ENCODE measurements at places on chromosomes 6 and 20.
A peak's percentile ranks its signal among the peaks of the same experiment; 100 is the strongest.

DNA sequence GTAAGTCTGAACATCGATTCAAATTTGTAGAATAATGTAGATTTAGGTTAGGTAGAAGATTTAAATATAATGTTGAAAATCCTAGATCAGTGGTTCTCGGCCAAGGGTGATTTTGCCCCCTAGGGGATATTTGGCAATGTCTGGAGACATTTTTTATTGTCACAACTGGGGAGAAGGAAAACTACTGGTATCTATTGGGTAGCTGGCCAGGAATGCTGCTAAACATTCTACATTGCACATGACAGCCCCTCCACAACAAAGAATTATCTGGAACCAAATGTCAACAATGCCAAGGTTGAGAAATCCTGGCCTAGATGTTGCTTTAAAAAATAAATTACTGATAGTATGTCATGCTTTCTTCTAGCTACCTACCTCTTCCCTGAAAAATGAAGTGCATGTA lies 76.1 kb downstream of the HIVEP2 start:
- DNase-seq: no peak

DNA sequence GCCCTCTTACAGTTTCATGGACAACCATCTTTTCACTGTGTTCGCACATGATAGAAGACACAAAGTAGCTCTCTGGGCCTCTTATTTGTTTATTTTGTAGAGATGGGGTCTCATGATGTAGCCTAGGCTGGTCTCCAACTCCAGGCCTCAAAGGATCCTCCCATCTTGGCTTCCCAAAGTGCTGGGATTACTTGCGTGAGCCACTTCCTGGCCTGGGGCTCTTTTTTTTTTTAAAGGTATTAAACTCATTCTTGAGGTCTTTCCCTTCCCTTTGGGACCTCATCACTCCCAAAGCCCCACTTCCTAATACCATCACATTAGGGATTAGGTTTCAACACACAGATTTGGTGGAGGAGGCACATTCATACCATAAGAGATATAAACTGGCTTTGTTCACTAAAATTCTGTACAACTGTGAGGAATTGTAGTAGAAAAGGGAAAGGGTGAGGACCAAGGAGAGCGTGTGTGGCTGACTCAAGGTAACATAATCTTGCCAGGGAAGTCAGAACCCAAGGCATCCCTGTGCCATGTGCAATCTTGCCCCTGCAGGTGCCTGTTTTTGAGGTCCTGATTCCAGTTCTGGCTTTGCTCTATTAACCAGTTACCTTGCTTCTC lies 45.5 kb downstream of the EIF2S2 start:
- DNase-seq: no peak

DNA sequence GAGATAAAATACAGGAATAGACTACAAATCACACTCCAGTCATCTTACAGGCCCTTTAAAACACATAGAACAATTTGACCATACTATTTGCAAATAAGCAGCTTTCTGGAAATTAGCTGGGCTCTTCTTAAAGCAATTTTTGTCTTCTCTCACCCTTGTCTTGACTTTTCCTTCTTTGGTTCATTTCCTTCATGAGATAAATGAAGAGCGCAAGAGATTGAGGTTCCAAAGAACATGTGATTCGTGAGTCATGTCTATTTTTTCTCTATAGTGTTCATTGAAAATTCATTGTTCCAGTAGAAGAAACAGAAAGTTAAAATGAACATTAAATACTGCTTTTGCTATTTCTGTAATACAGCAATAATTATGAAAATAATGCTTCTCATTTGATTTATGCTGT lies 33.9 kb downstream of the PRDM1 start:
- no peak for DNase-seq

- no peak for DNase-seq
These were observed 16.1 kb downstream of the MTCL3 start for GRCh38 chr6:127503022-127503421.

- no peak for DNase-seq
These were observed 12.7 kb upstream of the PSMF1 start for GRCh38 chr20:1105599-1106194.

- DNase-seq: no peak
These were observed 499.9 kb downstream of the TFAP2A start for GRCh38 chr6:9914951-9915350.

- DNase-seq: no peak
These were observed 140.3 kb downstream of the CEP57L1 start for GRCh38 chr6:109235481-109236038.

GRCh38 chr6:96761794-96762193 lies 75.5 kb downstream of the GPR63 start:
- DNase-seq: no peak

- no peak for DNase-seq
These were observed 7.2 kb upstream of the THEMIS start for GRCh38 chr6:127907960-127908640.

- DNase-seq: no peak
These were observed 31.1 kb downstream of the RNF217 start for GRCh38 chr6:124993327-124993726.

DNA sequence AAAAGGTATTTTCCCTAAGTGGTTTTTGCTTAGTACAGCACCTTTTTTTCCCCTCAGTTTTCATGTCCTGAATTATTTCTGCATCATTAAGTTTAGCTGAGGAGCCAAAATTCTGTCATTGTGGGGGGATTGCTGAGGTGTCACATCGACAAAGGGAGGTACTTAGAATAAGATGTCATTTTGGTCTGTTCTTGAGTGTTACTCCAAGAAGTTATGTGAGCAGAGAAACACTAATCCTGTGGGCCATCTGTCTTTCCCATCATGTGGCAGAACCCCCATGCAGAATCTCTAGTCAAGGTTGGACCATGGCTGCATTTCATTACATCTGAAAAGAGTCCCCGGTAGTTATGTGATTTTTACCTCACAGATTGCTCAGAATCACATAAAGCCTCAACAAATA lies 167.8 kb upstream of the CENPW start:
- DNase-seq: no peak

DNA sequence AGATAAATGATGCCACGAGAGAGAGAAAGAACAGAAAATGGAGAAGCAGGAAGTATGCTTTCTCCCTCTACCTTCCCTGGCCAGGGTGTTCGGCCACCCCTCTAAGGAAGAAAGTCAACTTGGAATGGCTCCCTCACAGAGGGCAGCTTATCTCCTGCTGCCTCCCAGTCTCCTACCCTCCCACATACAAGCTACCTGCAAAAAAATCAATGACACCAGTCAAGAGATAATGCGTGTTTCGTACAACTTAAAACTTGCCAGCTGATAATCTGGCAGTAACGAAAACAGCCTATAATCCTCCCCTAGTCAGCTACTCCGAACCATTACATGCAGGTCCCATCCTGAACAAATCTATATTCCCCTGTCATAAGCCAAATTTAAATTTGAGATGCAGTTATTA lies 61.7 kb downstream of the BTBD9 start:
- no peak for DNase-seq

DNA sequence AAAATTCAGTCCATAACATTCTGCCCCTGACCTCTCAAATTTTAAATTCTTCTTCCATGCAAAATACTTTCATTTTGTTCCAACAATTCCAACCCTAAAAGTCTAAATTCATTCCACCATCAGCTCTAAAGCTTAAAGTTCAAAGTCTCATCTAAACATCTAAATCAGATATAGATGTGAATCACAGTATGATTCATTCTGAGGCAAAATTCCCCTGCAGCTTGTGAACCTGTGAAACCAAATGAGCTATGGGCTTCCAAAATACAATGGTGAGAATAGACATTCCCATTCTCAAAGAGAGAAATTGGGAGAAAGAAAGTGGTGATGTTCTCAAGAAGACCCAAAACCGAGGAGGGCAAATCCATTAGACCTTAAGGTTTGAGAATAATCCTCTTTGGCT lies 309.8 kb downstream of the HIVEP2 start:
- peak; percentile 33 for DNase-seq

GRCh38 chr20:13452470-13453124 lies 186.1 kb downstream of the TASP1 start:
- no peak for DNase-seq

- peak; percentile 86 for DNase-seq
These were observed 94.5 kb upstream of the PTPN1 start for GRCh38 chr20:50415516-50416268.

DNA sequence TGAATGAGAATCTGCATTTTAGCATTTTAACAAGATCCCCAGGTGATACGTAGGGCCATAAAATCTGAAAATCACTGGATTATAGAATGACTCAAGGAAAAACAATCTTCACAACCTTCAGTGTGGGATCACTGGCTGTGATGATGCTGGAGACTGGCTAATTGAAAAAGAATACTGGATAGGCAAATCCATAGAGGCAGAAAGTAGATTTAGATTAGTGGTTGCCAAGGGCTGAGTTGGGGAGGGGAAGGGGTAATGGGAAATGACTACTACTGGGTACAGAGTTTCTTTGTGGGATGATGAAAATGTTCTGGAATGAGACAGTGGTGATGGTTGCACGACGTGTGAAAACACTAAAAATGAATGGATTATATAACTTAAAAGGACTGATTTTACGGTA lies 84.1 kb downstream of the CDK19 start:
- no peak for DNase-seq

DNA sequence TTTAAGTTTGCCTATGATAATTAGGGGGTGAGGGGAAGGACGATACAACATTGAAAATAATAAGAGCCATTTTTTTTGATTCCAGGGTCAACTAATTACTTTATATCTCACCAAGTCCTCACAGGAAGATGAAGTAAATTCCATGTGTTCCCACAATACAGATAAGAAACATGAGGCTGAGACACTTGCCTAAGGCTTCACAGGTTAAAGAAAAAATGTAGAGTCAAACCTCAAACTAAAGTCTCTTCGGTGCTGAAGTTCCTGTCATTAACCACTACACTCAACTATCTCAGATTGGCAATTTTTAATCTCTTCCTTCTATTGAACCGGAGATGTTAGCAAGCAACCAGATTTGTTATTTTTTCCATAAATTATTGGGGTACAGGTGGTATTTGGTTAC lies 33.0 kb downstream of the MRAP2 start:
- DNase-seq: no peak

DNA sequence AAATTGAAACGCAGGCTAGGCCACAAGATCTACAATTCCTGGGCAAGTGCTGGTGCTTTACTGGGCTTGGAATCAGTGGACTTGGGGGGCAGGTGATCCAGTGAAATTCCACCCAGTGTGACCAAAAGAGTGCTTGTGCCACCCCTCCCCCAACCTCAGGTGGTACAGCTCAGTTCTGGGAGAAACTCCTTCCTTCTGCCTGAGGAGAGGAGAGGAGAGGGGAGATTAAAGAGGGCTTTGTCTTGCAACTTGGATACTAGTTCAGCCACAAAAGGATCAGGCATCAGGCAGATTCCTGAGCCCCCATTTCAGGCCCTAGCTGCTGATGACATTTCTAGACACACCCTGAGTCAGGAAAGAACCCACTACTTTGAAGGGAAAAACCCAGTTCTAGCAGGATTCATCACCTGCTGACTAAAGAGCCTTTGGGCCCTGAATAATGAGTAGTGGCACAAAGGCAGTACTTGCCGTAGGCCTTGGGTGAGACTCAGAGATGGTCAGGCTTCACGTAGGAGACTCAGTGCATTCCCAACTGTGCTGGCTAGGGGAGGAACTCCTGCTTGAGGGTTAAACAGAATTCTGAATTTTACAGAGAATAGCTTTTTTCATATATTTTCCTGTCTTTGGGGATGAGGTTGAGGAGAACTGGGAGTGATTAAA lies 446.7 kb downstream of the BMP2 start:
- DNase-seq: no peak

GRCh38 chr20:63854766-63855362 lies 6.4 kb upstream of the ABHD16B start:
- DNase-seq: no peak

DNA sequence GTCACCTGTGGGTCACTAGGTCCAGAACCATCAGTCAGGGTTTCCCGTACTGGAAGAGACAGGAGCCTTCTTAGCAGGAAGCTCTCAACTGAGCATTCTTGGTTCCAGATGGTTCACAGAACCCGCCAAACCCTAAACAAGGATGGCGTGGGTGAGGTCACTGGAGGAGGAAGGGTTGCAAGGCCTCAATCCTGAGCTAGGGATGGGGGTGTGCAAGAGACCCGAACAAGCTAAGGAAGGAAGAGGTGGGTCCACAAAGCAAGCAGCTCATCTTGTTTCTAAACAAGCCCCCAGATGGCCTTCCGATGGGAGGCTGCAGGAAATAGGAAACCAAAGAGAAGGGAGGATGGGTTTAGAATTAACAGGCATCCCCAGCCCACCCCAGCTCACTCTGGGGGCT lies 92.7 kb downstream of the PREX1 start:
- DNase-seq: no peak

- no peak for DNase-seq
These were observed 11.8 kb upstream of the IBTK start for GRCh38 chr6:82259389-82259788.

All from A172 (cell line).